ENCODE measurements at places on chromosomes 1 and 21.

DNA sequence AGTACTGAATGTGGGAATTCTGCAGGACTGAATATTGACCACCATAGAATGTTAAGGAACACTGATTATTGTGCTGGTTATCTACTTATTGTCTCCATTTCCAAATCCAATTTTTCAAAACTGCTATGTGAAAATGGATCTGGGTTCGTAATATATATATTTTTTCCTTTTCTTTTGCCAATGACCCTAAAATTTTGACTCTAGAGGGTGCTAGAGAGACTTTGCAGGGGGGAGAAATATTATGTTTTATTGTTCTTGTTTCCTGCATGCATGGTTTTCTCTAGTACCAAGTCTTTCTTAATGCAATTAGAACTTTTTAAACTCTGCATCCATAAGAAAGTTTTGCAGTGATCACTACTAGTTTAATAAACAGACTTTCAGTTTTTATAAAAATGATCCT is 1256.9 kb downstream of the BRINP3 start:
- DNase-seq = no peak

- DNase-seq = peak; percentile 56
These were observed 3.2 kb upstream of the NPL start for GRCh38 chr1:182786223-182786994.

- no peak for DNase-seq
These were observed 22.7 kb downstream of the COL6A1 start for GRCh38 chr21:46004168-46004861.

GRCh38 chr1:203304391-203304918 is 864 bp upstream of the BTG2 start:
- no peak for DNase-seq

DNA sequence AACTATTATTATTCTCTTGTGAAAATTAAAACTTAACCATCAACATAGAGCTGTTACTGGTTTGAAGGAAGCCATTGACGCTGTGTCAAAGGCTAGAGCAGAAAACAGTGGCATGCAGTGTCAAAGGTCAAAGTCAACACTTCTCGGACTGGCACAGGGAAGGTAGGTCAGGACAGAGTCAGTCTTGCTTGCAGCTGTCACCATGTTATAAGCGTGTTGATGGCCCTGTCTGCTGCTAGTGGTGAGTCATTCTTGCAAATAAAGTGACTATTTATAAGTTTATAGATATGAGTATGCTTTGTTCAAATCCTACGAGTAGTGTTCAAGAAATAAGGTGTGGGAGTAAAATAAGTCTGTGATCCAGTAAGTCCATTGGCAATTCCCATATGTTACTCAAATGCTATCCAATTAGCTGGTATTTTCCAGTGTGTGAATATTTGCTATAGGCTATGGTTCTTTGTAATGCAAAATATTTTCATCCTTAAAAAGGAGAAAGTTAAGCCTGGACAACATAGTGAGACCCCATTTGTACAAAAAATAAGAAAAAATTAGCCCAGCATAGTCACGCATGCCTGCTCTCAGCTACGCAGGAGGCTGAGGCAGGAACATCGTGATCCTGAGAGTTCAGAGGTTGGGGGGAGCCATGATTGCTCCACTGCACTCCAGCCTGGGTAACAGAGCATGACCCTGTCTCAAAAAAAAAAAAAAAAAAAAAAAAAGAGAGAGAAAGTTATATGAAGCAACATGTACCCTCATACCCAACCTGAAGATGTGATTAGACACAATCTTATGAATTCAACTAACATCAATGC is 26.3 kb upstream of the TINAGL1 start:
- no peak for DNase-seq
